ENCODE measurements at places on chromosomes 6 and 20.

DNA sequence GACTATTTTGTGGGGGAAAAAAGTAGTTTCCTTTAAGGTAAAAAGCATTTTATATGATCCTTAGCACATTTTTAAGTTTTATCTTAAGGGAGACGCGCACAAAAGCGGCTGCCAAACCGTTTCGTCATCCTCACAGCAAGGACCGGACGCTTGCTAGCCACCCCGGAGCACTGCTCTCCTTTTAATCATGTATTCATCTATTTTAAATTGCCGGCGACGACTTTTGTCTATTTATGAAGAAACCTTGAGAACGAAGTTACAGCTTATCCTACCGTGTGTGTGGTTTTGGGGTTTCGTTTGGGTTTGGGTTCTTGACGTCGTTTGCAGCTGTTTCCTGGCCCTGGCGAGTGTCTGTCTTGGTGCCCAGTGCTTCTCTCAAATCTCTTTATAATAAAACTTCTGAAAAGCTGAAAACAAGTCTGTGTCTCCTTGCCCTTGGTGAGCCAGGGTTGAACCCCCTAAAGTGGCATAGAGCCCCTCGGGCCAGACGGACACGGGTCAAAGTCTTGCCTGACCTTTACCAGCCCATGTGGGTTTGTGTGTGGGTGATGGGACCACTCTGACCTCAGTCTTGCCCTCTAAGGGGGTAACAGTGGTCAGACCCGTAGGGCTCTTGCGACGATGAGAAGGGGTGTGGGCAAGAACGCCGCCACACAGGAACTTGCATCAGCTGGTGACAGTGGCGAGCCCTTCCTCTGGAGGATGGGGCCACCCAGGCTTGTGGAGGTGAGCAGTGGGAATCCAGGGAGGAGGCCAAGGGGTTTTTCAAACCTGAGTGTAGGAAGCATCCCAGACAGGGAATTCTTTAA is 117.6 kb downstream of the JPH2 start:
- peak; percentile 12 for DNase-seq

- peak; percentile 58 for DNase-seq
These were observed 194.8 kb downstream of the MAFB start for GRCh38 chr20:40494248-40494647.

DNA sequence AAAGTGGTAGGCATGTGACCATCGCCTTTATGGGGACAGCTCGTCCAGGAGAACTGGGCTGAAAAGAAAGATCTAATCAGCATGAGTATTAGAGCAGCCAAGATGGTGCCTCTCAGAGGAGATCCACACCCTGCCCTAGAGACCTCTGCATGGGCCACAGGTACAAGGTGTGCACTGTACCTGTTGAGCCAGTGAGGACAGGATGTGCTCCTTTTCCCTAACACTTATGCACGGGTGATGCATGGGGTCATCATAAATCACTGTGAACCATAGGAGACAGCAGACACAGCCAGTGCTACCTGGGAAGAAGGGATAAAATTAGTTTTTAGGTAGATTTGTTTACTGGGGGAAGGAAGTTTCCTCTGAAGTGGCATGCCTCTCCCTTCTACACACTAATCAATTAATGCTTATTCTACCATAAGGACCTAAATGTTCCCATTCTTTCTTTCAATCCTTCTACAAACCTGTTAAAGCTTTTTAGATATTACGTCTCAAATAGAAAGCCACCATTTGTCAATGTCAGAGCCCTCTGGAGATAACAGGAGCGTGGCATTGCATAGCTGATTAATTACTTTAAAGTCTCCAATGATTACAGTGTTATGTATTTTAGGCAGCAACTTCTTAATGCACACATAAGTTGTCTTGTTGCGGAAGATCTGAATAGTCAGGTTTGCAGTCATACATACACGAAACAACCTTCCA is 13.6 kb downstream of the SLC17A2 start:
- DNase-seq: no peak

DNA sequence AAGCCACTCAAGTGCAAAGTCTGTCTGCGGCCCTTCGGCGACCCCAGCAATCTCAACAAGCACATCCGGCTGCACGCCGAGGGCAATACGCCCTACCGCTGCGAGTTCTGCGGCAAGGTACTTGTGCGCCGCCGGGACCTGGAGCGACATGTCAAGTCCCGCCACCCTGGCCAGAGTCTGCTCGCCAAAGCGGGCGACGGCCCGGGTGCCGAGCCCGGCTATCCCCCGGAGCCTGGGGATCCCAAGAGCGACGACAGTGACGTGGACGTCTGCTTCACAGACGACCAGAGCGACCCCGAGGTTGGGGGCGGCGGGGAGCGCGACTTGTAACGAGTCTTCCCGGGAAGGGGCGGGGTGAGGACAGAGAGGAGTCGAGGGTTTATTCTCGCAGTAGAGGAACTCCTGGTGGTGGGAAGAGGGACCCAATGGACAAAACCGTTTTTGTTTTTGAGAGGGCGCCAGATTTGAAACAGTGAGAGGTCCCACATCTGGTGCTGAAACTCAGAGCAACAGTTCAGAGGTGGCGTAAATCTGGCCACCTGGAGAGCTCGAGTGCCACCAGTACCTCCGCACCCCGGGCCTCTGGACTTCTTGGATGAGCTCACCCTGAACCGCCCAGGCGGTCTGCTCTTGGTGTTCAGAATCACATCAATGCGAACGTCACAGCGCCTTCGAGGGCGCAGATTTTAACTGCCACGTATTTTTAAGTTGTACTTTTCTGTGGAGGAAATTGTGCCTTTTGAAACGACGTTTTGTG is 8.0 kb downstream of the PRDM13 start:
- DNase-seq: no peak

DNA sequence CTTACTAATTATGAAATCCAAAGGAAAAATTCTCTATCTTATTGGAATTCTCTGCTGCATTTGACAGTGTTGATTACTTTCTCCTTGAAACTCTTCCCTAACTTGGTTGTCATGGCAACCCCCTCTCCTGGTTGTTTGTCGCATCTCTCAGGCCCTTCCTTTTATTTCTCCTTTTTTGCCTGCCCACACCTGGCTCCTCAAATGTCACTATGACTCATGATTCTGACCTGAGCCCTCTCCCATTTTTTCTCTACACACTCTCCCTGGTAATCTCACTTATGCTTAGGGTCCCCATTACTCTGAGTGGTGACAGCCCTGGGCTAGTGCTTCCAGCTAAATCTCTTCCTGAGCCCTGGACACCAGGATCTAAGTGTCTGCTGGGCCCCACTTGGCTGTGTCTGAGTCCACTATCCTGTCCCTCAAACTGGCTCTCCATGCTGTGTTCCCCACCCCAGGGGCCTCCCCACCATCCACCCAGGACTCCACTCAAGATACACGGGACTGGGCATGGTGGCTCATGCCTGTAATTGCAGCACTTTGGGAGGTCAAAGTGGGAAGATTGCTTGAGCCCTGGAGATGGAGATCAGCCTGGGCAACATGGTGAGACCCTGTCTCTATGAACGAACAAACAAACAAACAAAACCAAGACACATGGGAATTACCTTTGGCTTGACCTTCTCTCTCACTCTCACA is 16.5 kb upstream of the NNAT start:
- no peak for DNase-seq

DNA sequence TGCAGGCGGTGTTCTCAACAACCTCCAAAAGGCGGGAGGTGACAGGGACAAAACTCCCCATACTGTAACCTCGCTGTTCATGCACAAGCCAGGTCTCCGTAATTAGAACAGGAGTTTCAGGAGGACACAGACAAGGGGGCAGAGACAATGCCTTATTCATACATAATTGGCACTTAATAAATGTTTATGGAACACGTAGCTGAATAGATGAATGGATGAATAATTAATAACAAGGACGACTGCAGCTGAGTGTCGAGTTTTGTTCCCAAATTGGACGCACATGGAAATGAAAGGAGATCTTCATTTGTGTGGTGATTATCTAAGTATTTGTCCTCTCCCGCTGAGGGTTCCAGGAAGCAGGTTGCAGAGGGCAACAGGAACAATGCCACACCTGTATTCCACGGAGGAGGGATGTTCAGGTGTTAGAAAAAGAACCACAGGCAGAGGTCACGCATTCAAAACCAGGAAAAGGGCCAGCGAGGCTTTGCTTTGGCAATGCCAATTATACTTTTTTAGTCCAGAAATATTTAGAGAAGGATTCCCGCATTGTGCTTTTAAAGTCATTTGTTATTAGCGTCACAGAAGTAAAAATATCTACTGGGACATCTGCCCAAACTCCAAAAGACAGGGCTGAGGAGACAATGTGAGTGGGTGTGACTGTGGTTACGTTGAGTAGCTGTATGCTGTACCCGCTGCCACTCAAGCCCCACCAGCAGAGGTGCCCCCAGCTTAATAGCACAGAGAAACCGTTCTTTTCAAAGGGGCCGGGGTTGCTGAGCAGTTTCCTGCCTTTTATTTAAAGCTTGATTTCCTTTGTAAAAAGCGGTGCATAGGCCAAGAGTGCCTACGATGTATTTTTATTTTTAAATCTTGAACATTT is 123.3 kb downstream of the PXDC1 start:
- peak; percentile 65 for DNase-seq

DNA sequence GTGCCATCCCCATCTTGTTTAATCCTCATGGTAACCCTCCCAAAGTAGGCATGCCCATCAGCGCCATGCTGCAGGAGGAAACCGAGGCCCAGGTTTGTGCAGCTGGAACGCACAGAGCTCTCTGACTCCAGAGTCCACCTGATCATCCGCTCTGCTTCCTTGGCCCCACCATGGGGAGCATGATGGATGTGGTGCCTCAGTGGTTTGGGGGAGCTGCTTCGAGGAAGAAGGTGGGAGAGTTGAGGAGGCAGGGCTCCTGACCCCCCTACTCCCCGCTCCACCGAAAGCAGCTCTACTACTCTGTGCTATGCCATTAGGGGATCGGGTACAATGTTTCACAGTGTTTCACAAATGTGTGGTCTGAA is 52.2 kb downstream of the TGM2 start:
- no peak for DNase-seq

GRCh38 chr6:18347866-18348265 is 39.3 kb upstream of the RNF144B start:
- DNase-seq: no peak

DNA sequence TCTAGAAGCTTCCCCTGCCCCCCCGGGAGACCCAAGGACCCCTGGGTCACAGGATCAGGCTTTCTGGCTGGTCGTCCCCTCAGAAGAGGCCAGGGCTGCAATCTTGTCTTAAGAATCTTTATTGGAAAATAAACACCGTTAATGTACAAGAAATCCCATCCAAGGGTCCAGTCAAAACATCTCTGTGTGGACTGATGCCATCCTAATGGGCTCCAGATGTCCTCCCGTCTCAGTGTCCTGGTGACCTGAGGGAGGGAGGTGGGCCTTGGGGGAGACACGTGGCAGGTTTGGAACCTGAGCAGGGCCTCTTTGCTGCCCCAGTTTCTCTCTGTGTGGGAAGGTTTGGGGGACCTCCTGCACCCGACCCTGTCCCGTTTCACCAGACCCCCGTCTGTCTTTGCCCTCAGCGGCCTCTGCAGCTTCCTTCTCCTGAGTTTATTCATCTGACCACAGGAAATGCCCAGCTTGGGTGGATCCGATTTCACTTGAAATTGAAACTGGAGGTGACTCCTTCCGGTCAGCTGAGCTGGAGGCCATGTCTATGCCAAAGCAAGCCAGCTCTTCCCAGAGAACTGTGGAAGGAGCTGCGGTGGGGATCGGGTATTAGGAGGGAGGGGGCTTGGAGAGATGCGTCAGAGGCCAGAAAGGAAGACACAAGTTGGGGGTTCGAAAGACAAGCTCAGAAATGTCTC is 75.1 kb downstream of the SLC2A10 start:
- no peak for DNase-seq

DNA sequence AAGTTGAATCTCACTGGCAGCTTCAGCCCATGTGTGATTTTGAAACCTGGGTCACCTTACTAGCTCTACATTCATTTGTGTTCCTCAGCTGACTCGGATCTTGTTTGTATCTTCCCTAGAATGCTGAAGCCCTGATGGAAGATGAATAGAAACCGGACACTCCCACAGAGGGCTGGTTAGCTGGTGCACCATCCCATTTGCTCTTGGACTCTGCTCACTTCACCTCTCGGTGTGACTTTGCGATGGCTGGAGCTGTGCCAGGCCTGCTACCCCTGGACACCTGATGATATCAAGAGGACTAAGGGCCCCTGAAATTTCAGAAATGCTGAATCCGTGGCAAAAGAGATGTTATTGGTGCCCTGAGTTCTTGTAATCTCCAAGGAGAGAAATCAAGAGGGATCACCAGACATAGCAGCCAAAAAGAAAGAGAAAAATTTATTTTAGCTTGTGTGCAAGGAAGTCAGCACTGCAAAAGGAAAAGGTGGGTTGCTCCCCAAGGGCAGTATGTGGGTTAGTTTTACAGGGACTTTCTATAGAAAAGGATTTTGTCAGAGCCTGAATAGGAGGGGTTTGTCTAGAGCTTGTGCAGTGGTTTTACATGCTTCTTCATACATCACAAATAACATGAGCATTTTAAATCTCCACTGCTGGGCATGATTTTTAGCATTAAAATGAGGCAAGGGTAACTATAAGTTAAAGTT is 426.3 kb upstream of the NOX3 start:
- DNase-seq: peak; percentile 86

GRCh38 chr6:84522135-84522549 is 242.3 kb downstream of the TBX18 start:
- DNase-seq: peak; percentile 43

- DNase-seq: no peak
These were observed 14.4 kb downstream of the ARMC2 start for GRCh38 chr6:108862479-108863191.

DNA sequence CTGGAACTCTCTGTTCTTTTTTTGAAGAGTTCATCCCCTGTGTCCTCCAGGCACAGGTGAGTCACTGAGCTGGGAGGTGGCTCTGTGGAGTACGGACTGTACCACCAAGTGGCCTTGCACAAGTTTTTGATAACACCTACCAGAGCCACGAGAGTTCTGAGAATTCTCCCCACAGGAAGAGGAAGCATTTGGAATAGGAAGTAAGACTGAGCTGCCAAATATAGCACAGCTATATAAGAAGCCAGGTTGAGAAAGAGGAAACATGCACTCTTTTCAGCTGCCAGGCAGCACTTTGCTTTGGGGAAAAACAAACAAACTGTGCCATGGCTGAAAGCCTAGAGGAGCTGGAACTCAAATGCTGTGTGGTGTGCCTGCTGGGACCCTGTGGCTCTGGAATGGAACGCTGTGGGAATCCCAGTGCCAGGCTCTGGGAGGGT is 70.8 kb upstream of the RIPOR2 start:
- DNase-seq: peak; percentile 88

DNA sequence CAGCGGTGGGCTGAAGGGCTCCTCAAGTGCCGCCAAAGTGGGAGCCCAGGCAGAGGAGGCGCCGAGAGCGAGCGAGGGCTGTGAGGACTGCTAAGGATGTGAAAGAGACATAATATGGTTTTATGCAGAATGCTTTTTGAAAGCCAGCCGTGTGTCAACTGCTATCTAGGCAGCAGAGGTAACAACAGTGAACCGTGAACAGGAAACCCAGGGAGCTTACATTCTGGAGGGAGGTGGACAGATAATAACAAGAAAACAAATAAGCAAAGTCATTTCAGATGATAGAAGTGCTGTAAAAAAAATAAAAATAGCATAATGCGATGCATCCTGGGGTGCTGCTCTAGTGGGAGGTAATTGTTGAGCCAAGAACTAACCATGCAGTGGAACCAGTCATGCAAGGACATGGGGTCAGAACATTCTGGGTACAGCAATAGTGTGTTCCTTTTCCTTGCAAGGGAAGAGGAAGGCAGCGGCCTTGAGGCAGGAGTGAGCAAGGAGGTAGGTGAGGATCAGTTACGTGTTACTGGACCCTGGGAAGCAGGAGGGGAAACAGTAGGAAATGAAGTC is 134.4 kb upstream of the TMEM170B start:
- DNase-seq: no peak
